Stimulated activated CD8-positive, alpha-beta memory T cell treated with anti-CD3 and anti-CD28 coated beads, Interleukin-7, amount 100 ng/mL, for 4 hours (primary cell): ENCODE measurements at places on chromosomes 7 and 10.

DNA sequence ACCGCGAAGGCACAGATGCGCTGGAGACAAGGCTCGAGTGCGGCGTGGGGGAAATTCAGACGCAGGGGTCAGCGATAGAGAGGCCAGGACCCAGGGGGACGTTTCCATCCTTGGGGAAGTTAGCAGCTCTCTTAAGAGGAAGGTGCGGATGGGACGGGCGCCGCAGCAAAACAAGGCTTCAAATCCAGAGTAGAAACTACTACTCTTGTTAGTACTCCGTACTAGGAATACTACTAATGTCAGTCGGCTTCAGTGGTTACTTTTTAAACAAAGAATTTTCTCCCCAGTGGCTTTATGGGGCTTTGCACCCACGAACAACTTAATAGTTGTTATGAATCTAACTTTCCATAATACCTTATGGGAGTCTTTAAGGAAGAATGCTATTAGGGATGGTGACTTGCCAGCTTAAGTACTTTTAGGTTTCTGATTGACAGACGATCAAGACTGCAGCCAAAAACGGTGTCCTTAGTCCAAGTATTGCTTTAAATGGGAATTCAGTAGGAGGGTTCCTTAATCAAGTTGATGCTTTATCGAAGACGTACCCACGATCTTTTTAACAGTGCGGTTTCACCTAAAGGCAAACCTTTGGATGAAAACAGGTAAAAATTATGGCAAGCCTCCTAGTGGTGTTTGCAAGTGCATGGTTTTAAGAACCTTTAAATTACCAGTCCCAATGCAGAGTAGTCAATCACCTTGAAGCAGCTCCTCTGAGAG is 812 bp upstream of the IDE start:
- no peak for DNase-seq

DNA sequence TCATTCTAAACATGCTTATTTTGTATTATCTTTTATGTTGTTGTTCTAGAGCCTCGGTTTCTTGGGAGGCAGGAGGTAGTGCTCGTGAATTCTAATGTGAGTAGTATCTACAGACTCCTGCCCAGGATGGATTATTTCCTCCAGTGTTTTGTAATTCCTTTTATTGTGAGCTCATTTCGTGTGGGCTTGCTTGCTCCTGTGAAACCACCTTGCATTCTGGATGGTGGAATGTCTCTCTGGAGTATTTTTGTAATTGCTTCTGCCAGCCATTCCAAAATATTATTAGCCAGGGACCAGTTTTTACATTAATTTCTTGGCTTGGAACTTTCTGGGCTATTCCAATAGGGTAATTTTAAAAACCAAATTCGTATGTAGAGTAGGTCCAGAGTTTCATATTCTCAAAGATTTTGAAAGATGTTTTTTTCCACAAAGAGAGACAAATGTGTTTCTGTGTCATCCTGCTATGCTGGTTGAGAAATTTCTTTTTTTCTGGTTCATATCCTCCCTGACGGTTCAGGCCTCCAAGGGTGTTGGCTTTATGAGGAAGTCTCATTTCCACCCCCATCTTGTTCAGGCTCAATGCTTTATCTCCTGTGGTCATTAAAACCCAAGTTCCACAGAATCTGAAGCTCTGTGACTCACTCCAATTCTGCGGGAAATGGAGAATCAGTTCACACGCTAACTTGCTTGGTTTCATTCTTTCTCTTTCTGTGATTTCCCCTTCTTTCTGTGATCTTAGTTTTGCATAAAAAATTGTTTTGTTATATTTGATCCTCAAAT is 41.7 kb upstream of the CALD1 start:
- no peak for DNase-seq

GRCh38 chr10:7301006-7301778 is 109.6 kb downstream of the SFMBT2 start:
- no peak for DNase-seq

DNA sequence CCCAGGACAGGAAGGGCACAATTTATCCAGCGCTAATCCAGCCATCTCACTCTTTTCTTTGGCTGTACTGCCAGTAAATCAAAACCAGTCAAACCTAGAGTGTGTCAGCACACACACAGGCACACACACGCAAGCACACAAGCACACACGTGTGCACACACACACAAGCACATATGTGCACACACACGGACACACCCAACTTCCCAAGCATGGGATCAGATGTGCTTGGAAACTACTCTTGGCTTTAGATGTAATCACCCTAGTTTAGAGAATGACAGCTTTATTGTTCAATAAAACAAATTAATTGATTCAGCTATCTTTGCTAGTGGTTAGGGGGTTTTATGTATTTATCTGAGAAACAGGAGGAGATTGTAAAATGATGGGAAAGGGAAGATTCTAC is 615.0 kb upstream of the MKI67 start:
- DNase-seq = no peak

DNA sequence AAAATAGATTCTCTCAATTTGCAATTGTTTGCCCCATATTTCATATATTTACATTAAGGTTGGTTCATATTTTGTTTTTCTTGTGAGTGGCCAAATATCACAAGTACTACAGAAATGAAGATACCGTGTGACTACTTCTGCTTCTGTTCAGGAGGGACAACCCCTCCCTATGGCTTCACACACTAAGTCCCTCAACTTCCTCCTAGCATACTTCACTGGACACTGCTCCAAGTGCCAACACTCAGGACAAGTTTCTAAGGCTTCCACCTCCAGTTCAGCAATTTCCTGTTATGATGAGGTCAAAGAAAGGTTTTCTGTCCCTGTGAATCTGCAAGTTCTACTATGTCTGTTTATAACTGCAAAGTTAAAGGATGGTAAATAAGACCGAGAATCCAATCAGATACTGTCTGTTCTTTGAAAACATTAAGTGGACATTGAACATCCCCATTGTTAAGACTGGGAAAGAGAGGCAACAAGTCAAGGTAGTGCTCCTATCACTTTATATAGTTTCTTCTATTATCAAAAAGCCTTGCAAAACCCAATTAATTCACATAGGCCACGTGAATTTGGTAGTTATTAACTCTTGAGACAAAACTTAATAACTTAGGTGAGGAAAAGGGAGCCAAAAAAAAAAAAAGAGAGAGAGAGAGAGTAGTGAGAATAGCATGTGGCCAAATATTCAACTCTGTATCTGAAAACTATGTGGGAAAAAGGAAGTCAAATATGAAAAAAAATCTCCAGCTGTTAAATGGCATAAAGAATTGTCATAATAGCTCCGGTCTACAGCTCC is 81.3 kb upstream of the DKK1 start:
- no peak for DNase-seq

DNA sequence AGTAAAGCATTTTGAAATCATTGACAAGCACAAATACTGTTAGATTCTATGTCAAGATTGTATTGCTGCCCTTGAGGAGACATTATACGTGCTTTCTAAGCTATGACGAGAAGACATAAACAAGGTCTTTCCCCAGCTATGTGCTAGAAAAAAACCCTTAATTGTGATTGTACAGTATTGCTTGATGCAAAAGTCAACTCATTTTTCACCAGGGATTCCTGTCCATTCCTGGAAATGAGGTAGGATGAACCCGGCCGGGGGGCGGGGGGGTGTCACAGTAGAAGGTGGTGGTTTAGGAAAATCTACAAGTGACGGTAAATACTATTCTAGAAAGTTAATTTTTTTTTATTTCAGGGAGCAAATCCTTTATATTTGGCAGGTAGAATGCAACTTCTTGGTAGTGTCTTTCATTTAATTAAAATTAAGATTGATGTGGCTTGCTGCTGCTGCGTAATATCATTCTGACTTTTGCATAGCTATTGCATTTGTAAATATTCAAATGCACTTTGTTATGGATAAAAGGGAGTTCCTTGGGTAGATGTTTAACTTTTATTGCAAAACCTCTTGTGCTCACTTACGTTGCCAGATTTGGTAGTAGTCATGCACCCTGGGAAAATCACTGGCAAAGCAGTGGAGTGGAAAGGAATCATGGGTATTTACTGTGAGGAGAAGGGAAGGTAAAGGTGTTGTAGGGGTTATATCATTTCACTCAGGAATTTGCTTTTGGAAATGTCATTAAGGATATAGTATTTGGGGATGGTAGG is 164.4 kb upstream of the PRPS1L1 start:
- DNase-seq = no peak

GRCh38 chr10:42864575-42864974 is 82.0 kb downstream of the BMS1 start:
- DNase-seq = no peak
